CD4-positive, alpha-beta T cell treated with Interleukin-12 subunit alpha and Interleukin-12 subunit beta, for 1 hour (primary cell): ENCODE measurements at places on chromosomes 2 and 18.

DNA sequence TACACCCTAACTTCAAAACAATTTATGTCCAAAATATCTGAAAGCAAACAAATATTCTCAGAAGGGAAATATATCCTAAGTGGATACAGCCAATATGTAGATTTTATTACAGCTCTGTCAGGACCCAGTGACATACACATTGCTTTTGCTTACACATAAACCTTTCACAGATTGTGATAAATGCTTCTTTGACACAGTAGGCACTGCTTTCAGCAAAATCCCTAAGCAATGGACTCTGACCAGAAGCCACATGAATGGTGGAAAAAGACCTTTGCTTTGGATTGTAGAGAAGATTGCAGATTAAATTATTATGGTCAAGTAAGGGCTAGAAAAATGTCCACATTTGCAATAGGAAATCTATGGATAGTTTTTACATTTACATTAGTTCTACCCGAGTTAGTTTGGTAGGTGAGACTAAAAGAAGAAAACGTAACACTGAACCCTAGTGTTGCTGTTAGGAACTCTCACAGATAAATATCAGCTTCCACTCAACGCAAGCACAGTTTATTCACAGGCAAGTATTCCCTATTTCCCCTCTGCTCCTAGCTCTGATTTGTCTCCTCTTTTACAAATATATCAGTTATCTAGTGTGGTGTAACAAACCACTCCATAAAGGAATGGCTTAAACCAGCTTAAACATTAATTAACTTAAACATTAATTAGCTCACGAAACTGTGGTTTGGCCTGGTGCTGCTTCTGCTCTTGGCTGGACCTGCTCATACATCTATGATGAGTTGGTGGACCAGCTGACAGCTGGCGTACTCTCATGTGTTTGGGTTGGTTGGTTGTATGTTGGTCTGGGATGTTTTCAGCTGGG, 23.6 kb upstream of the SERPINE2 start:
- DNase-seq: no peak

GRCh38 chr2:53969285-53969967, 1.4 kb downstream of the PSME4 start:
- peak; percentile 29 for DNase-seq

DNA sequence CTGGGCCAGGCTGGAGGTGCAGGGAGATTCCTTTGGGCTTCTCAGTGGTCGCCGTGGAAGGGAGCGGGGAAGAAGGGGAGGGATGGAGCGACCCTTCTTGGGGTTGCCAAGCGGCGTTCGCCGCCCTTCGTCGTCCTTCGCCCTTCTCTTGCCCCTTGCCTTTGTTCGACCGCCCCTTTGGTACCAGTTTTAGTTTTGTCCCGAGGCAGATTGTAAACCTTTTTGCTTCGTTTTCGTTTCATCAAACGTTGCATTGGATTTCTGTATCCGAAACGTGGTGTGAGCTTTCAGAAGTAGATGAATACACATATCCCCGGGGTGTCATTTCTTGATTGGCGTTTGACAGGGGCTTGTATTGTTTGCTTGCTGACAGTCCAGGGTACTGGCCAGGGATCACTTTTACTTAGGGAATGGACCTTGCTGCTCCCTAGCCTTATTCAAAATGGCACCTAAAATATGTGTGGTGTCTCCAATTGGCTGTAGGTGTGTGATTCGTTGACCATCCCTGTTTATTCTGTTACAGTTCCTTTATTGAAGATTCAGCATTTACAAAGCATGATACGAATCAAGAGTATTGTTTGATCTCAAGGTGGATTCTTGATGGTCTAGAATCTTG, 788 bp downstream of the USP14 start:
- peak; percentile 17 for DNase-seq

DNA sequence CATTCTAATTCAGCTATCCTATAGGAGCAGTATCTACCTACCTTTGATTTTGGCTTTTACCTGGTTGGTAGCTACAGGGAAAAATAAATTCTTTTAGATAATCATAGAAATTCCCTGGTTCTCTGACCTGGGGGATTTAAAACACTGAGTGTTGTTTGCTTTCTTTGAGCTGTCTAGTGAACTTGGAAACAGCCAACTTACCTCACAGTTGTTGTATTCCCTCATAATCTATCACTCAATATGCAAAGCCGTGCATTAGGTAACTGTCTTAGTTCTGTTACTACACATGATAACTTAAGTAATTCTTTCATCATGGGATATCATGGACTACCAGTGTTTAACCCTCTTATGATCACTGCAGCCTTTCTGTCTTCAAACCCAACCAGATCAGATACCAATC, 127.8 kb downstream of the TTC27 start:
- no peak for DNase-seq

DNA sequence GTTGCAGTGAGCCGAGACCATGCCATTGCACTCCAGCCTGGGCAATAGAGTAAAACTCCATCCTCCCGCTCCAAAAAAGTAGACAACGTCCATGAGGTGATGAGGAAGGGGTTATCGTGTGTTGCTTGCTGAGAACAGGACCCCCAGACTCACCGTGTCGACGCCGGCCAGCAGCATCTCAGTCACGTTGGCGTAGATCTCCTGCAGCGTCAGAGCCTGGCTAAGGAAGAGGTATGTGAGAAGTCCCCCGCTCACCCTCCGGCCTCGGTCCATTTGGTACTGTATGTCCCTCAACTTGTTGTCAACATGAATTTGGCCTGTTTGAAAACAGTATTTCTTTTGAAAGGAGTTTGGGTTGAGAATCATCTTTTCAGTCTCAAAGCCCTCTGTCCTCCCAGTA, 20.9 kb downstream of the CYP27C1 start:
- no peak for DNase-seq
